ENCODE measurements at places on chromosomes 13 and 19.

- DNase-seq, result no peak
Observed at GRCh38 chr13:35140831-35141230, 198.8 kb downstream of the NBEA start.

- DNase-seq, result no peak
Observed at GRCh38 chr19:49132974-49133609, 13.7 kb downstream of the PPFIA3 start.

GRCh38 chr13:109868578-109869311 is 82.4 kb upstream of the IRS2 start:
- no peak for DNase-seq

DNA sequence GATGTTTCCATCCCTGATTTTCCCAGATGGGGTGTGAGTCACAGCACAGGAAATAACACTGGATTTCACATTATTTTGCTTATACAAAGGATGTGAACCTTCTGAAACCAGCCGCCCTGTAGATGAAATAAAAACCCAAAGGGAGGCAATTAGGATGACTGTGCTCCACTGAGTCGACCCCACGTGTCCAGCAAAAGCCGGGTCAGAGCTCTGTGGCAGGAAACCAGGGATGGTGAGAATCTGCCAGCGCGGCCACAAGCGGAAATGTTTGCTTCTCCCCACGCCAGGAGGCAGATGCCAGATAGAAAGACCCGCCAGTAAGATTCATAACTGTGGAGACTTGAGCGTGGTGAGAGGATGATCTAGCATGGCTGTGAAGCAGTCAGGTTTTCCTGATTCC is 764.4 kb downstream of the LIG4 start:
- DNase-seq, result no peak
